Esophagus (tissue), 2 donors: ENCODE measurements at places on chromosomes 1 and 21. TPM values are rescaled to one million over a fixed set of nuclear protein-coding genes. Genes with fewer than 3 reads are reported as not detected.

The EPS15 gene
- 14.4 TPM for polyA plus RNA-seq

The NUP210L gene
- 0.02 TPM for polyA plus RNA-seq

The AGPAT3 gene
- 15.3 TPM for polyA plus RNA-seq

The STUM gene
- polyA plus RNA-seq = 2.1 TPM

The NBPF4 gene
- polyA plus RNA-seq = not detected

The SLAMF6 gene
- polyA plus RNA-seq = 0.55 TPM

The RPE65 gene
- 0.01 TPM for polyA plus RNA-seq

The LYPD8 gene
- not detected for polyA plus RNA-seq

The TTC22 gene
- polyA plus RNA-seq = 92.9 TPM

The DIO1 gene
- polyA plus RNA-seq = 0.04 TPM

The MAB21L3 gene
- 2.8 TPM for polyA plus RNA-seq

The B4GALT3 gene
- polyA plus RNA-seq = 18.8 TPM

The MSH4 gene
- 0.16 TPM for polyA plus RNA-seq

The FAM131C gene
- polyA plus RNA-seq = 0.45 TPM

The LRRC53 gene
- polyA plus RNA-seq = not detected
